HEK293T (cell line): ENCODE measurements at places on chromosomes 2 and 18.
A peak's percentile ranks its signal among the peaks of the same experiment; 100 is the strongest.

- DNase-seq: no peak
These were observed 681.1 kb upstream of the FANCL start for GRCh38 chr2:58922245-58922644.

DNA sequence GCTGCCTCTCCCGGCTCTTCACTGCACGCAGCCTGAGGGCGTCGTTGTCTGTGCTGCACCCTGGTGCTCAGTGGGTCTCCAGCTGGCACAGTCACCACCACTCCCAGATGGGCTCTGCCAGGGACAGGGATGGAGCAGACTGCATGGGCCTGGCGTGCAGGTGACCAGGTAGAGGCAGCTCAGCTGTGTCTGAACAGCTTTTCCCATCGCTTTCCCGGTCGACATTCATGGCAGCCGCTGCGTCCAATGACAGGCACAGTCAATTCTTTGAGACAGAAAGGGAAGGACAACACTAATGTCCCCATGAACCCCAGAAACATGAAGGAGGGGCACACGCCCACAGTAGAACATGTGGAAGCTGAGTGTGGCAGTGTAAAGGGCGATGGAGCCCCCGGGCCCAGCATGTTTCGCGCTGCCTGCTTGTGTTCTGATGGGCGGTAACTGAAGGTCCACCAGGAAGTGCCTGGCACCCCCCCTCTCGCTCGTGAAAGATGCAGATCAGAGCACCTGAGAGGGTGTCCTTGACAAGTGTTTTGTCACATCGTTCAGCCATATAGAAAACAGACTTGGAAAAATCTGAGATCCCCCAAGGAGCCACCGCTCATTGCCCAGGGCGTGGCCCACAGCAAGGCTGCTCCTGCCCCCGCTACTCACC, 122.4 kb downstream of the NFATC1 start:
- DNase-seq: no peak

DNA sequence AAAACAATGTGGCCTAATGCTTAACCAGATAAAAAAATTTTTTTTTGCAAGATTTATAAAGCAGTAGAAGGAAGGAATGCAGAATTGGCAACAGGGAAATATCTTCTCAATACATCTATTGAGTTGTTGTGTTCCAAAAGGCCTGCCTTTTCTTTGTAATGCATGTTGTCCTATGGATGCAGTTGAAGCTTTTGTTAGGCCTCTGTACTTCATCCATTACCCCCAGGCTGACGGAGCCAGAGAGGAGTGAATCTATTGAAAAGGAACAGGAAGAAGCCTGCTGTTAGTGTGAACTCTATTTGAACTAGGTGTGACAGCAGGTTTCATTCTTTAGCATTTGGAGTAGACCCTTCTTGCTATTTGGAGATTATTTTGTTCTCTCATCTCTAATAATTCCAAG, 56.5 kb downstream of the MTX2 start:
- peak; percentile 6 for DNase-seq

- DNase-seq: no peak
These were observed 131.4 kb upstream of the SLC1A4 start for GRCh38 chr2:64857581-64858471.

- no peak for DNase-seq
These were observed 73.8 kb downstream of the RPRM start for GRCh38 chr2:153404792-153405191.

GRCh38 chr2:2827046-2827636, 496.1 kb upstream of the MYT1L start:
- DNase-seq: no peak

DNA sequence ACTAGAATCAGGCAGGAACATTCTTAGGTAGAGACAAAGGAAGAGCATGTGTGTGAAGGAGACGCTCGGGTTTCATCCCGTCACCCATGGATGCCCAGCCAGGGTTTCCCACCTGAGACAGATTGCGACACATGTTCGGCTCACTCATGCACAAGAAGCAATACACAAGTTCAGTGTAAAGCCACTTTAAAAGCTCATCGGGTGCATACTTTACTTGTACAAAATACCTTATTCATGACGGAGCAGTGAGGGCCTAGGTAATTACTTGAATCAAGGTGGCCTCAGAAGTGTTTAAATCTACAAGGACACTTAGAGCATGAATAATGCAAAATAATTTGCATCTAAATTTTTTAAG, 42.0 kb downstream of the ZEB2 start:
- DNase-seq: no peak

- peak; percentile 61 for DNase-seq
These were observed 129.6 kb upstream of the SLC1A4 start for GRCh38 chr2:64859312-64860212.

- DNase-seq: peak; percentile 58
These were observed at the start of gene ITPRIPL1 for GRCh38 chr2:96325041-96325883. Gene ITPRIPL1 (plus strand): TSS chr2:96325317. CDS start chr2:96325840, 523 bp downstream.

GRCh38 chr18:76686737-76687231, 135.6 kb upstream of the ZNF236 start:
- peak; percentile 36 for DNase-seq

- no peak for DNase-seq
These were observed 58.1 kb downstream of the PXDN start for GRCh38 chr2:1685957-1686783.
